Left lobe of liver (tissue), 2 donors: ENCODE measurements at places on chromosomes 3 and 15. TPM values are rescaled to one million over a fixed set of nuclear protein-coding genes. Genes with fewer than 3 reads are reported as not detected.
A peak's percentile ranks its signal among the peaks of the same experiment; 100 is the strongest.

Gene FAM43A
- 1.5 TPM for total RNA-seq

Gene EAF2
- 2.2 TPM for total RNA-seq

Gene RAB5A
- 17.5 TPM for total RNA-seq

Gene ACVR2B
- 6.7 TPM for total RNA-seq

DNA sequence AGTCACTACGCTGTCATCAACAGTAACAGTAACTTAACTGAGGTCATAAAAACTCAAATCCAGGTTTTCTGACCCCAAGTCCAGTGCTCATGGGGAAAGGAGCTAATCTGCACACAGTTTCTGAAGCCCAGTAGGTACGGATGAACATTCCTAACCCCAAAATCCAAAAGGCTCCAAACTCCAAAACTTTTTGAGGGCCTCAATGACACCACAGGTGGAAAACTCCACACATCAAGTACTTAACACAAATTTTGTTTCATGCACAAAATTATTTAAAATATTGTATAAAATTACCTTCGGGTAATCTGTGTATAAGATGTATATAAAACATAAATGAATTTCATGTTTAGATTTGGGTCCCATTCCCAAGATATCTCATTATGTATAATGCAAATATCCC is 10.5 kb downstream of the MRPL46 start:
- DNase-seq = no peak

GRCh38 chr15:67590191-67590590 is 47.7 kb downstream of the MAP2K5 start:
- DNase-seq = no peak

- DNase-seq = no peak
Measured at GRCh38 chr15:80912673-80913072, 76.9 kb downstream of the MESD start.

DNA sequence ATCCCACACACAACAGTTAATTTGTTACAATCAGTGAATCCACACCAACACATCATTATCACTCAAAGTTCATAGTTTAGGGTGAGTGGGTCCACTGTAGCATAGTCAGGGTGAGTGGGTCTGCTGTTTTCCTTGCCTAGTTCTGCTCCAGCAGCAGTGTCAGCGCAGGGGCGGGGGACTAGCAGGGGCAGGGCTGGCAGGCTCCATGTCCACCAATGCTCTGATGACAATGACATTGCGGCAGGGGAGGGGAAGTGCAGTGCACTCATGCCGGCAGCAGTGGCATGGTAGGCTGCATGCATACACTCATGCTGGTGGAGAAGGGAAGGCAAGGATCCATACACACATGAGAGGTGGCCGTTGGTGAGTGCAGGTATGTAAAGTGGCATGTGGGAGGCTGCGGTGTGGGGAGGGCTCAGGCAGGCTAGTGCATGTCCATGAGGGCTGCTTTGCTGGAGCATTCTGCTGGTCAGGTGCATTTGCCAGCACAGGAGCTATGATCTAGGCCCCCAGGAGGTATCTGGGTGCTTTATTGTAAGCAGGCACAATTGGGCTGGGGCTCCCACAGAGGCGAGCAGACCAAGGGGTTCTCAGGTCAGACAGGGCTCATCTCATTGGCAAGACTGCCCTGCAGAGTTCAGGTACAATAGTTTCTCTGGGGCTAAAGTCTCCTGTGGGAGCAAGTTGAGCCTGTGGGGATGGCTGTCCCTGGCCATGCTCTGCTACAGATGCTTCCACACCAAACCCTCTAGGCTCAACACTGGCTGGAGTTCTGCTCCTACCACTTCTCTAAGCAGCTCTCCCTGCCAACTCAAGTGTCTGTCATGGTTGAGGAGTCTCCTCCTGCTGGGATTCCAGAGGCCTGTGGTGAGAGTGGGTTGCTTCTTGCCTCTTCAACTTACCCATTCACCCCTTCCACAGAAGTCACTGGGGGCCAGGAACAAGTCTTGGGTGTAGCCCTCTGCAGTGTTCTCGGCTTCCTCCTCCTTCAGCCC is 81.3 kb downstream of the KCNAB1 start:
- DNase-seq = no peak

DNA sequence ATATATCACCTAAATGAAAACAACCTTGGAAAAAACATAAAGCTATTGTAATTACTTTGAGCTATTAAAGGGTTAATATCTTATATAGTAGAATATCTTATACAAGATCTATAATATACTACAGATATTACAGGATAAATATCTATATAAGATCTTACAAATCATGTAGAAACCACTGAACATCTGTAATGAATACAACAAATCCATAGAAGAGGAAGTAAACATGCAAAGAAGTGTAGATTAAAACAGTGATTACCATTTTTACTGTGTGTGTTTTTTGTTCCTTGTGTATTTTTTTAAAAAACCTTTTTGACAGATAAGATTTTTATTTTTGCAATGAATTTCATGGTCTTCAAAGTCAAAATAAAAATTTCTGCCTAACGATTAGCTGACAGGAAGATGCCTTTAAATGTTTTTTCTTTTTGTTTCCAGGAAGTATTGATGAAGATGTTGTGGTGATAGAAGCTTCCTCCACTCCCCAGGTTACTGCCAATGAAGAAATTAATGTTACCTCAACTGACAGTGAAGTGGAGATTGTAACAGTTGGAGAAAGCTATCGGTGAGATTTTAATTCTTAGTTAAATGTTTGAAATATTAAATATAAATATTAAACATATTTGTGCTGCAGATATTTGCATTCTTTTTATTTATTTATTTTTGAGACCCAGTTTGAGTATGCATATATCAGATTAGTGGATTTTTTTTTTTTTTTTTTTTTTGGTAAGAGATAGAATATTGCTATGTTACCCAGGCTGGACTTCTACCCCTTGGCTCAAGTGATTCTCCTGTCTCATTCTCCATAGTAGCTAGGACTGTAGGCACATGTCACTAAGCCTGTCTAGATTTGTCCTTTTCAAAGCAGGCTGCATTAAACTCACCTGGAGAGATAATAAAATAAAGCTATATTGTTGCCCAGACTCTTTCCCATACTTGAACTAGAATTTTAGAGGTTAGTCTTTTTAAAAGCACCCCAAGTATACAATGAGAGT is 52.8 kb upstream of the CCNB2 start:
- DNase-seq = no peak

GRCh38 chr15:67462875-67463274 is 58.1 kb upstream of the C15orf61 start:
- no peak for DNase-seq

DNA sequence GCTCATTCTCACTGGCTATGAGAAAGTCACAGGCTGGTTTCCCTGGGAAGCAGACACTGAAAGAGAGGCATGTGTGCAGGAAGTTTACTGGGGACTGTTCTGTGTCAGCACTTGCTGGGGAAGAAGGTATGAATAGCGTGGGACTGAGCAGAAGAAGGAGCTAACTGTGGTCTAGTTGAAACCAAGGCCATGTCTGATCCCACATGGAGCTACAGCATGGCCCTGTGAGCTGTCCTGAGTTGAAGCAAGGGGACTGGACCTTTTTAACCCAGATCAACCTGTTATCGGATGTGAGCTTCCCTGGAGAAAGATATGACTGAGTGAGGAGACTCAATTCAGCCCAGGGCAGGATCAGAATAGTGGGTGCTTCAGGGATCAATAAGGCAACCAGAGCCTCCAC is 53.7 kb downstream of the DCLK3 start:
- DNase-seq = no peak

- no peak for DNase-seq
Measured at GRCh38 chr3:150062492-150062891, 91.8 kb upstream of the PFN2 start.

GRCh38 chr15:63402498-63403253 is 21.0 kb upstream of the CA12 start:
- DNase-seq = no peak

DNA sequence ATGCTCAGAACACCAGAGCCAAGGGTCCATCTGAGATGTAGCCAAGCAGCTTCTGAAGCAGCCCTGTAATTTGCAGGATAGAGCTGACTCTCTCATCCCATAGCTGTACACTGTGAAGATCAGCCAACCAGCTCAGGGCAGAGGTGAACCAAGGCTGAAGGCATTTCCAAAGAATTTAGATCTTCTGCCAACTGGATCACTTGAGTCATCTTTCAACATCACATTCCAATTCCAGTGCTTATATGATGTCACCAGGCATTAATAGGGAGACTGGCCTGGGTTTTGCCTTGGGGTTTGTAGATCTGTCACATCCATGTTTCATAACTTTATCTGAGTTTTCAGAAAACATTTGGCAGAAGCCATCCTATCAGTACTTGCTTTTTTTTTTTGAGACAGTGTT is 98.2 kb downstream of the NR2F2 start:
- no peak for DNase-seq

DNA sequence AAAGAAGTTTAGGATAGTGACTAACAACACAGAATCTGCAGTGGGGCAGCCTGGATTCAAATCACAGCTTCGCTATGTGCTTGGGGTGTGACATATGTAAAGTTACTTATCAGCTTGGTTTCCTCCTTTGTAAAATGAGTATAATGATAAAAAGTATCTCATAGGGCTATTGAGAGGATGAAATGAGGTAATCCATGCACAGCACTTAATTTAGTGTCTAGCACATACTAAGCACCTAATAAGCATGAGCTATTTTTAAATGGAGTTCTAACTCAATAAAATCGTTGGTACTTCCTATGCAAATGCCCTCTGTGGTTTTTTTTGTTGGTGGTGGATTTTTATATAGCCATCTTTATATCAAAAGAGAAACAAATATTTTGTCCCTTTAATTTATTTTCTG is 503.8 kb downstream of the MECOM start:
- no peak for DNase-seq

- peak; percentile 84 for DNase-seq
Measured at GRCh38 chr3:146250449-146251382, at the start of gene PLSCR4. Gene PLSCR4 (minus strand): TSS chr3:146251105. CDS start chr3:146222071, 29,034 bp downstream.

DNA sequence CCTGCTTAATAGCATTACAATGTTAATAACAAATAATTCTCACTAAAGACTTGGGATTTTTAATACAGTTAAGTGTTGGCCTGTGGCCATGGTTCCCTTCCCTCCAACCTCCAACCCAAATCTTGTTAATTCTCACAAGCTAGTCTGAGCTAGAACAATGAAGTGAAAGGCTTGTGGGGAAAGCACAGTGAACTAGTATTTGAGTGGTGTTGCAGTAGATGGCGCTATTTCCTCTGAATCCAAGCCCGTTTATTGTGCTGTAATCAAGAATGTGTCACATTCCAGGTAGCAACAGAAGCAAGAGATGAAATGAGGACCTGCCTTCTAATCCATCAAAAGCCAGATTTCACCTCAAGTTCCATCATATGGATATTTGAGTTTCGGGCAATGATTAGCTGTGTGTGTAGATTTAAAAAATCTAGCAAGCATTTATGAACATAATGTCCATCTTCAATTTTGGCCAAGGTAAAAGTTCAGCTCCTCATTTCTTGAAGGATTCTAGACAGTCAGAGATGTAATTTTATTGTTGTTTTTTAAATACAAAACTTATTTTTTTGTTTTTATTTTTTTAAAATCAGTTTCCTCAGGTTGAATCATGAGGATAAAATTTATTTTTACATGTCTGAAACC is 160.7 kb downstream of the SQOR start:
- no peak for DNase-seq

GRCh38 chr3:99624496-99625236 is 13.7 kb upstream of the COL8A1 start:
- no peak for DNase-seq

GRCh38 chr3:3800685-3801493 is 1.7 kb downstream of the LRRN1 start:
- DNase-seq = peak; percentile 52

- DNase-seq = no peak
Measured at GRCh38 chr15:32705446-32705845, 12.4 kb upstream of the GREM1 start.

- DNase-seq = no peak
Measured at GRCh38 chr3:13125092-13126015, 52.1 kb upstream of the IQSEC1 start.

DNA sequence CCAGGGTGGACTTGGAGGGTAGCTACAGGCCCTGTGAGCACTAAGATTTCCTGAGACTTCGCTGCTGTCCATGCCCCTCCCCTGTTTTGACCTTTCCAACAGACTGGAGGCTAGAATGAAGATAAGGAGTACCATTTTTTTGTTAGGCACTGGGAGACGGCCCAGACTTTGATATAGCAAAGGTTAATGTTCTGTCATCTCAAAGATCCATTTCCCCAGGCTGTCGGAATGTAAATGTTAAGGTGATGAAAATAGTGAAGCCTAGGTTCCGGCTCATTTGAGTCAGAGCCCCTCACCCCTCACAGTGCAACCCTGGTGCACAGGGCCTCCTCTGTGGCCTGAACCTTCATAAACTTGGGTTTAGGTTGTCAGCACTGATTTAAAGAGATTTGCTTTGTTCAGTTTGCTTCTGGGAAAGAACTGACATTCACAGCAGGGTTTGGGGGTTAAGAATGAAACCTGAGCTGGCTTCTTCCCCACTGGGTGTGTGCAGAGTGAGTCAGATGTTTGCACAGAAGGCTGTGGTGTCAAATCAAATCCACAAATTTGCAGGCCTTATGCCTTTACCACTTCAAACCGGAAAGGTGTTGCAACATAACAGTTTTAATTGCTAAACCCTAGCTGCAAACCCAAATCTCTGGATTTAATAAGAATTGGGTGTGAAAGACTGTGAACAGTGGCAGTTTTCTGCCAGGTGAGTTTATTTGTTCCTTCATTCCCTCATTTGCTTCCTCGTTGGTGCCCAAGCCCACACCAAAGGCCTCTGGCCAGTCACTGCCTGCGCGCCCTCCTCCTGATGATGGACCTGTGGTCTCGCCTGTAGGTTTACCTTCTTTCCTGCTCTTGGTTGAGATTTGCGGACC is 20.6 kb upstream of the KCTD6 start:
- peak; percentile 77 for DNase-seq

DNA sequence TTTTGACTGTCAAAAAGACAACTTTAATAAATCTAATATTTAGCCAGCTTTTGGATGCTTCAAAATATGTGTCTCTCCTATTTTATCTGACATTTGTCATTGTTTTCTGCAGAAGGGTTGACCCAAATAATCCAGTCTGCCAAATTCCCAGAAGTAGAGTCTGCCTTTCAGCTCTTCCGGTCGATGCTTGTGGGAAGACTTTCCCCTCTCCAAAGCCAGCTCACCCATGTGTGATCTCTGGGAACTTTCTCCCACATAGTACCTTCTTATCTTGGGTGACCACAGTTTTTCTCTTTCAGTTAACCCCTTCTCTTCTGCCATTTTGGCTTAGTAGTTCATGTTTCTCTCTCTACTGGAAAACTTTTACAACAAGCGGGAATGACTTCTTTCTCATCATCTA is 94.1 kb downstream of the ASB7 start:
- no peak for DNase-seq

GRCh38 chr3:101976473-101976872 is 127.2 kb downstream of the NFKBIZ start:
- no peak for DNase-seq

GRCh38 chr3:137105277-137105977 is 147.6 kb downstream of the IL20RB start:
- DNase-seq = no peak

DNA sequence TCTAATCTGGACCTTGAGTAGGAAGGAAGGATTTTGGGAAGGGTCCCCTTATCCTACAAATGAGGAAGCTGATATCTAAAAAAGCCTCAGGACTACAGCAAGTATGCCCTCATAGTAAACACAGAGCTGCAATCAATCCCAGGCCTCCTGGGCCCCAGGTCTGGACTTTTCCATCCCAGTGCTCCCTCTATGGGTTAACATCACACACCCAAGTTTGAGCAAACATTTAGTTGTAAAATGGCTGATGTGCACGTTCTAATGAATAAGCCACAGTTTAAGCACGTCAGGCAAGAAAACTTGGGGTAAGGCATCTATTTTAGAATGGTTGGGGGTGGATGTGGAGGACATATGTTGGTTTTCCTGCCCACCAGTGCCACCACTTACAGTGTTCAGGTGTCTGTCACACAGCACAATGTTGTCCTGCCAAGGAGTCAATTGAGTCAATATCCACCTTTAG is 44.3 kb upstream of the UBE2E1 start:
- no peak for DNase-seq
